ENCODE measurements at places on chromosomes 5 and 9. TPM values are rescaled to one million over a fixed set of nuclear protein-coding genes. Genes with fewer than 3 reads are reported as not detected.

GADD45G gene
- 0.95 TPM for total RNA-seq

DNA sequence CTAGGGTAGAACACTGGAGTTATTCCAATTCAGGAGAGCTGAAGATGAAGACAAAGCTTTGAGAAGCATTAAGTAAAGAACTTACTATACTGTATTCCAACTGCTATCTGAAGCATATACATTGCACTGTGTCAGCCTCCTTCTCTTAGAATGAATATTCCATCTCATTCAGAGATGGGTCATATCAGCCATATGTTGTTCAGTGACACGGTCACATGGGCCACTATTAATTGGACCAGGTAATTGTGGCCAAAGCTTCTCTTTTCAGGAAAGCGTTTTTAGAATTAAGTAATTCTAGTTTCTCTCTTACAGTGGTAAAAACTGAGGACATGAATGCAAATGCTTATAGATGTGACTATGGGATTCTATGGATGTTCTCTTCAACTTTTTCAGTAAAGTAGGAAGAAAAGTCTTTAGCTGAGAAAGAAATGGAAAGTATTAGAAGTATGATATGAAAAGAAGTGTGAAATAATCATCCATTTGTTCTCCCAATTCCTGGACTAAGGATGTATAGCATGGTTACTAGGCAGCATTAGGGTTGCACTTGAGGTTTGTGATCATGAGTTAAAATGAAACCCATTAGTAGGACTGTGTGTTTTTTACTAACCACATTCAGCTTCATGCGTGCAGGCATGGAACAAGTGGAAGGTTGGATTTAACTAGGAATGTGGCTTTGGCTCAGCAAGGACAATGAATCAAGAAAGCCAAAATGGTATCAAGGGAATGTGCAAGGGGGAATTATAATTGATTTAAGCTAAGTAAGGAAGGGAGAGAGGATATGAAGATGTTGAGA, 40.9 kb downstream of the CETN3 start:
- H3K27ac ChIP-seq, result no peak overlapping the region
- no peaks in the 10 kb centered on the region for H3K36me3 ChIP-seq
- H3K27me3 ChIP-seq, result no peaks in the 10 kb centered on the region
- no peak for DNase-seq
- no peaks in the 10 kb centered on the region for H3K4me1 ChIP-seq
- H3K4me3 ChIP-seq, result no peak overlapping the region

GRCh38 chr5:156474251-156474650, 147.3 kb downstream of the SGCD start:
- H3K27me3 ChIP-seq, result no peaks in the 10 kb centered on the region
- no peaks in the 10 kb centered on the region for H3K4me1 ChIP-seq
- no peak overlapping the region for H3K4me3 ChIP-seq
- no peak for DNase-seq
- H3K27ac ChIP-seq, result no peak overlapping the region
- no peaks in the 10 kb centered on the region for H3K36me3 ChIP-seq

- no peaks in the 10 kb centered on the region for H3K4me1 ChIP-seq
- H3K4me3 ChIP-seq, result no peak overlapping the region
- no peak overlapping the region for H3K27ac ChIP-seq
- H3K36me3 ChIP-seq, result no peaks in the 10 kb centered on the region
- DNase-seq, result no peak
- no peaks in the 10 kb centered on the region for H3K27me3 ChIP-seq
These were observed 240.2 kb downstream of the IRX1 start for GRCh38 chr5:3835811-3836210.

DNA sequence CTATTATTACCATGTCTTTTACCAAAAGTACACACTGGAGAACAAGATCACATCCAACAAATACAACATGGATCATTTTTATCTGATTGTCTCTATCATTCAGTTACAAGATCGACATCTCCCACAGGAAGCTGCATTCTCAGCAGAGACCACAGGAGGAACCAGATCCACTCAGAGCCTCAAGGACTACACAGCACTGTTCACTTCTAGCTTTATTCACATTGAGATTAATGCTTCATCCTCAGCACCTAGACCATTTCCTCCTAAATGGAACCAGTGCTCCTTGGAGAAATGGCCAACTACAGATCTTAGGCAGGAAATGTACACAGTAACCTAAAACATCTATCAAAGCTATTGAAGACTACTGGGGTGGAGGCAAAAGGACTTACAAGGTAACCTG, 13.3 kb upstream of the C5orf15 start:
- H3K4me1 ChIP-seq, result no peaks in the 10 kb centered on the region
- peaks cover 86% of the 10 kb centered on the region for H3K36me3 ChIP-seq
- no peak overlapping the region for H3K4me3 ChIP-seq

DNA sequence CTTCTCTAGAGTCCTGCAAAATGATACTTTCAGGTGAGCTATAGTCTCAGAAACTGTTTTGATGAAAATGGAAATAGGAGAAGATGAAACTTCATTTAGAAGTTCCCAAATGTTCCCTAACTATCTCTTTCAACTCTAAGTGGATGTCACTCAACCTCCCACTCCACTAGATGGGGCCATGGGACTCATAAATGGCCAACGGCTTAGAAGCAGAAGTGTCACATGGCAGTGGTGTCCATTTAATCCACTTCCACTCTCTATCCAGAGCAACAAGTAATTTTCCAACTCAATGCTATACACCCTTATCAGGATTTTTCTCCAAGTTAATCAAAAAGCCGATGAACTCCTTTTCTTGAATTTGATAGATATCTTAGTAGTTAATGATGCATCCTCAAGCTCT, 295.7 kb downstream of the EDIL3 start:
- no peak overlapping the region for H3K27ac ChIP-seq
- no peaks in the 10 kb centered on the region for H3K36me3 ChIP-seq
- H3K4me1 ChIP-seq, result no peaks in the 10 kb centered on the region
- H3K27me3 ChIP-seq, result no peaks in the 10 kb centered on the region

GRCh38 chr5:139552893-139553575, 8.1 kb upstream of the UBE2D2 start:
- H3K36me3 ChIP-seq, result no peaks in the 10 kb centered on the region
- no peaks in the 10 kb centered on the region for H3K4me1 ChIP-seq
- no peaks in the 10 kb centered on the region for H3K27me3 ChIP-seq
- DNase-seq, result no peak
- no peak overlapping the region for H3K27ac ChIP-seq
- H3K4me3 ChIP-seq, result no peak overlapping the region

Data from Calu3 (cell line).